ENCODE measurements at places on chromosomes 5 and 9.

- no peak for DNase-seq
Observed at GRCh38 chr5:10857338-10857733, 96.3 kb upstream of the DAP start.

DNA sequence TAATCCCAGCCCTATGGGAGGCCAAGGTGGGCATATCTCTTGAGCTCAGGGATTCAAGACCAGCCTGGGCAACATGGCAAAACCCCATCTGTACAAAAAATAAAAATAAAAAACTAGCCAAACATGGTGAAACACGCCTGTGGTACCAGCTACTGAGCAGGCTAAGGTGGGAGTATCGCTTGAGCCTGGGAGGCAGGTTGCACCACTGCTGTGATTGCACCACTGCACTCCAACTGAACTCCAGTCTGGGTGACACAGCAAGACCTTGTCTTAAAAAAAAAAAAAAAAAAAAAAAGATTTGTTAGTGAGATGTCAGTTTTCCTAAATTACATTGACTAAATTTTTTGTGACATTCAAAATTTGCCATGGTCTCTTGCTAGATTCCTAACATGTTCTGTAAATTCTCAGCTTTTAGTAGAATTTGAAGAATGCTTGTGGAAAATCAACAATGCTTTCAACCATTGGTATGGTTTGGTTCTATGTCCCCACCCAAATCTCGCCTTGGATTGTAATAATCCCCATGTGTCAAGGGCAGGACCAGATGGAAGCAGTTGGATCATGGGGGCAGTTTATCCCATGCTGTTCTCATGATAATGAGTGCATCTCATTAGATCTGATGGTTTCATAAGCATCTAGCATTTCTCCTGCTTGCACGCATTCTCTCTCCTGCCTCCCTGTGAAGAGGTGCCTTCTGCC, 236.1 kb downstream of the ARRDC3 start:
- no peak for DNase-seq

DNA sequence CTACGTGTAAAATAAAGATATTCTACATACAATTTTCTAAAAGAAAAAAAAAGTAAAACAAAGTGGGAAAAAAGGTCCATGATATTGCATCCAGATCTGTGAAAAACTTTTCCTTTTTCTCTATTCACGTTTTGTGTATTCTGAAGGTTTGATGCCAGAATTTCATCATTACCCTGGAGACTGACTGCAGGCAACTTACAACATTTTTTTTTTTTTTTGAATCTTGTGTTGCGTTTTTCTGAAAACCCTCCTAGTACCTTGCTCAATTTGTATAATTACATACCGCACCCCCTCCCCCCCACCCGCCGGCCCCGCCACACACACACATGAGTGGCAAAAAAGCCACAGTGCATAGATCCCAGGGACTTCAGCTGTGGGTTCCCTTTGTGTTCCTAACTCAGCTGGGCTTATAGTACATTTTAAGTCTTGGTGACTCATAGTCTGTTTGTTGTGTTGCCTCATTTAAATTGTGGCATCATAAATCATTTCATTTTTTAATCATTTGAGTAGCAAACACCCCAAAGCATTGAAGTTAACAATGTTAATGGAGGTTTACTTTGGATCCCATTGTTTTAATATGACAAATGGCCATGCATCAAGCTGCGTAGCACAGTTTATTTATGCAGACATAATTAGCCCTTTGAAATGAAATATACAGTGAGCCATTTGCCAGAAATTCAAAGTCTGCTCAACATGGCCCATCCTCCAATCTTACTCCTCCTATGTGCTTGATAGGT, 36.0 kb downstream of the PRDM6 start:
- no peak for DNase-seq

- peak; percentile 96 for DNase-seq
Observed at GRCh38 chr5:146111409-146111808, 6.0 kb upstream of the PLAC8L1 start.

DNA sequence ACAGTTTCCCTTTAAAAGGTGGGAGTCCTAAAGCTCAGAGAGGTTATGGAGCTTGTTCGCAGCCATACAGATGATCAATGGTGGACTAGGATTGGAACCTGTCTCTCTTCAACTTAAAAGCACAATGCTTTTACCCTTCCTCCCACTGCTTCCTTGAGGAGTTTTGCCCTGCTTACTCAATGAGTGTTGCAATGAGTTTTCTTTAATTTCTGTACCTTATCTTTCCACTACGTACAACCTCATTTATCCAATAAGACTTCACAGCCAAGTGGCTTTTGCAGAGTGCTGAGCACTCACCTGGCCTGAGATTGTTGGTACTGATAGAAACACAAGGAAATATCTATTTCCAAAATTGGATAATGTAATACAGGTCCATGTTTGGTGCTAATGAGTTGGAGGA, 64.7 kb upstream of the ANKRD55 start:
- DNase-seq = no peak

DNA sequence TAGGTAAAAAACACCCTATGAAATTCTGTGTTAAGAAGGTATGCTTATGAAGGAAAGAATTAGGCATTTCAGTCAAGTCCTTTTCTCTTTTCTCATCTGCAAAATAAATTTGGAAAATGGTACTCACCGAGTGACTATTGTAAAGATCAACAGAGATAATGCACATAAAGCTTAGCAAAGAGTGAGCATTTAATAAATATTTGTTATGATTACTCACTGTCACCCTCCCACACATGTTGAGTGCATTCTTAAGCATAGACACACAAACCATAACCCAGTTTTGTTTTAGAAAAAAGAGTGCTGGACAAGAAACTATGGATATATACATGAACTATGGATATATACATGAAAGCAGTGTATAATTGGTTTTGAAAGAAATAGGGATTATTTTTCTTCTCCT, 54.7 kb upstream of the PRLR start:
- DNase-seq = no peak

DNA sequence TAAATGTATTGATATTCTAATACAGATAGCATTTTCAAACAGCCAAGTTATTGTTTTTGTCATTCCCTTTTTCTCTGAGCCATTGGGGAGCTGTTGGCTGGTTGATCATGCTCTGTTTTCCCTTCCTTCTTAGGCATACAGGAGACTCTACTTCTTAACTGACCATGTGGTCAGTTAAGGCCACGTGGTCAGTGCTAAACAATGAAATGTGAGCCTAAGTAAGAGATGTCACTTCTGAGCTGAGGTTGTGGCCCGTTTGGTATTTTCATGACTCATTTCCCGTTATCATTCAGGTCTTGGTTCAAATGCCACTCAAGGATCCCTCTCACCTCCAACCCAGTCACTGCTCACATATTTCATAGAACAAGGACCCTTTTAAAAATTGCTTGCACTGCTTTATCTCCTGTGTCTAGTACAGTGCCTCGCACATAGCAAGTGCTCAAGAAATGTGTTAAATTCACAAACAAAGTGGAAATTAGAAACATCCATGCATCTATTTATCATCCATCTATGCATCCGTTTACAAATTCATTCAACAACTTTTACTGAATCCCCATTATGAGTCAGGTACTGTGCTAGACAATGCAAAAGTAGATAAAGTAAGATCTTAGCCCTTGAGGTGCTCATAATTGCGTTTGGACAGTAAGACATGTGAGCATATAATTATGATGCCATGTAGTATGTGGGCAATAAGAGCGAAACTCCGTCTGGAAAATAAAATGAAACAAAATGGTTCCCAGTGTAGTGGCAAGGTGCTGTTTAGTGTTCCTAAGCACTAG, 50.7 kb downstream of the ARRDC3 start:
- no peak for DNase-seq

DNA sequence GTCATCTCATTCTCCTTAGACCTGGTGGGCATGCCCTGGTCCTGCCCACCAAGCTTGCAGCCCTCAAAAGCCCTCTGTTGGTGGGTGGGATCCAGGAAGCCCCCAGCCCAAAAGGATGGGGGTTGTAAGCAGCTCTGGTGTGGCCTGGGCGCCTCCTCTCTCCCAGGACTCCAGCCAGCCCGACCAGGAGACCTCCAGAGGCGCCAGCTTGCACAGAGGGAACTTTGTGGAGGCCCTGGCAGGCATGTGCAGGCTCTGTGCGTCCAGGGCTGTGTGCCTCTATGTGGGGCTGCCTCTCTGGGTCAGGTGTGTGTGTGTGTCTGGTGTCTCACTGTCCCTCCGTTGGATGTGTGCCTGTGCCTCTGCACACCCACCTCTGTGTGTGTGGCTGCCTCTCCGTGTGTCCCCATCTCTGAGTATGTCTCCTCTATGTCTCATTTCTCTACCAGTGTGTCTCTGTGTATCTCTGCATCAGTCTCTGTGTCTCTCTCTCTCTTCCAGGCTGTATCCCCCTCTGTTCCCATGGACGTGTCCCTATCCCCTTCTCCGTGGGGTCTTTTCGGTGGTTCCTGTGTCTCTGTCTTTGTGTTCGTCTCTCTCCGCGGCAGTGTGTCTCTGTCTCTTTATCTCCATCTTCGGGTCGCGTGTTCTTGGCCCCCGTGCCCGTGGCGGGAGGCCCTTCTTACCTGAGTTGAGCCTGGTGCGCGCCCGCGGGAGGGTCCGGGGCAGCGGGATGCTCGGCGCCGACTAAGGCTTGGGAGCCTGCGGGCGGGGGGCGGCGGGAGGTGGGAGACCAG, 501 bp downstream of the ENHO start:
- DNase-seq = no peak

- peak; percentile 11 for DNase-seq
Observed at GRCh38 chr9:37034305-37034937, 353 bp upstream of the PAX5 start.

DNA sequence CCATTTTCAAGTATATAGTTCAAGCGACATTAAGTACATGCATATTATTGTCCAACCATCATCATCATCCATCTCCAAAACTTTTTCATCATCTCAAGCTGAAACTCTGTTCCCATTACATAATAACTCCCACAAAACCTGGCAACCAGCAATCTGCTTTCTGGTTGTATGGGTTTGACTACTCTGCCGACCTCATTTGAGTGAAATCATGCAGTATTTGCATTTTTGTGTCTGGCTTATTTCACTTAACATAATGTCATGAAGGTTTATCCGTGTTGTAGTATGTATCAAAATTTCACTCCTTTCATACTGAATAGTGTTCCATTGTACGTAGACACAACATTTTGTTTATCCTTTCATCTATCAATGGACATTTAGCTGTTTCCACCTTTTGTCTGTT, 74.8 kb downstream of the SGCD start:
- DNase-seq = no peak

GRCh38 chr5:100517301-100517974, 17.7 kb upstream of the FAM174A start:
- no peak for DNase-seq

GRCh38 chr5:12624776-12625560, 720.7 kb upstream of the CTNND2 start:
- no peak for DNase-seq

DNA sequence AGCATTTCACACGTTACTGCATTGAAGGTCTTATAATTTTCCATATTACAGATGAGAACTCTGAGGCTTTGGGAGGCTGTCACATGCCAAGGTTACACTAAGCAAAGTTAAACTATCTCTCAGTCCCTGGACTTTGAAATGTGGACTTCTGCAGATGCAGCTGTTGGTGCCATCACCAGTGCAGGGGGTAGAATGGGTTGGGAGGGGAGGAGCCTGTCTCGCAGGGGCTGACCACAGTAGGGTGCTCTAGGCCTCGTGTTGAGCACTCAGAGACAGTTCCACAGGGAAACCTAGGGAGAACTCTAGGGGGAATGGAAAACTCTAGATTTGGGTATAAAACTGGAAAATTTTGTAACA, 220.9 kb downstream of the MAPKAP1 start:
- DNase-seq = no peak

DNA sequence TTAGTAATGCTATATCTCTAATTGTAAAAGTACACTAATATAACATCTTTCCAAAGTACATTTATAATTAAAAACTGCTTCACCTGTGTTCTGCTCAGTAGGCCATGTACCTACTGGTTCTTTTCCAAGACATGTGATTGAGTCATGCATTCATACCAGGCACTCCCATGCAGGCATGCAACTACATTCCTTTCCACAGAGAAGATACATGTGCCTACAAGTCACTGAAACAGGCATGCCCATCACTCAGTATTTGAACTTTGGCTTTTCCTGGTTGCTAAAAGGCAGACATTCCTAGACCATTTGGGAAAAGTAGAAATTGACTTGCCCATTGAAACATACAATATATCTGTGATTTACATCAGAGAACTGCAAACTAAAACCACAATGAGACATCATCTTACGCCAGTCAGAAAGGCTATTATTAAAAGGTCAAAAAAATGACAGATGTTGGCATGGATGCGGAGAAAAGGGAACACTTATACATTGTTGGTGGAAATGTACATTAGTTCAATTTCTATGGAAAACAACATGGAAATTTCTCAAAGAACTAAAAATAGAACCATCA, 148.3 kb upstream of the MOCS2 start:
- no peak for DNase-seq

GRCh38 chr5:72542695-72543094, 35.5 kb upstream of the ZNF366 start:
- DNase-seq = no peak

DNA sequence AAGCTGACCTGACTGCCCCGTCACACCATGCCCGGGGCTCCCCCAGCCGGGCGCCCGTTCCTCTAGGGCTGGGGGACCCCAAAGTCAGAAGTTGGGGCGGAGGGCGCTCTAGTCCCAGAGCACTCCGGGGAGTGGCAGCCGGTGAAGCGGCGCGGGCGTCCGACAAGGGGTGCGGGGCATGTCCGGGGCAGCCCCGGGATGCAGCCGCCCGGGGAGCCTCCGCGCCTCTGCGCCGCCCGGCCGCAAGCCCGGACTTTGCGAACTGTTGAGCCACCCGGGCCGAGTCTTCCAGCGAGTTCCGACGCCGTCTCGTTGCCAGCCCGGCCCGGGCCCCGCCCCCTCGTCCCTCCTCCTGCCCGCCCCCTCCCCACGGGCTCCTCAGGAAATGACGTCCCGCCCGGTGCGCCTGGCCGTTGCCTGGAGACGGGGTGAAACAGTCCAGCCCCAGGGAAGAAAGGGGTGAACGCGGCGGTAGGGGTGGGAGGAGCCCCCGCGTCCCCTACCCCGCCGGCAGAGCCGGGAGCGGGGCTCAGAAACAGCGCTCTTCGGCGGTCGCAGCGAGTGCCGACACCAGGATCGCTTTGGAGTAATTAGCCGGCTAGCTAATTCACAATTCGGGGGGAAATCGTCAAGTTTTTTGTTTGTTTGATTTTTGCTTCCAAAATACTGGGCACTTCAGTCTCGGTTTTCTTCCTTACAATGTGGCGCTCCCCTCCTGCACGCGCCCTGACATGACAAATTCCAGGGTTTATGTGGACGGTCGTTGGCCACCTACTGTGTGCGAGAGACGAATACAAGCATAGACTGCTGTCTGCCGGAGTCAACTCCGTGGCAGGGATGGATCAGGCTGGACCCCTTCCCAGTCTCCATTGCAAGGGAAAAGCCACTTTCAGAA, at the start of gene WHRN:
TSS of gene WHRN (minus strand) at position 287 of the 895 bp plus-strand sequence. CDS start 672 bp downstream, outside the sequence.
- peak; percentile 42 for DNase-seq

- no peak for DNase-seq
Observed at GRCh38 chr5:178155065-178155464, 1.4 kb upstream of the NHP2 start.

- DNase-seq = peak; percentile 15
Observed at GRCh38 chr9:113886933-113887332, 10.8 kb downstream of the ZNF618 start.

- DNase-seq = no peak
Observed at GRCh38 chr5:125276096-125276495, 529.7 kb upstream of the ZNF608 start.
